ENCODE measurements at places on chromosomes 3 and 15.

- no peaks in the 10 kb centered on the region for H3K27me3 ChIP-seq
- H3K27ac ChIP-seq: no peak overlapping the region
- peaks cover 21% of the 10 kb centered on the region for H3K36me3 ChIP-seq
- H3K4me3 ChIP-seq: no peak overlapping the region
- no peak for DNase-seq
Observed at GRCh38 chr3:113677737-113678136, 18.7 kb downstream of the USF3 start.

- H3K27ac ChIP-seq: peak overlapping the region; percentile 20
- peaks cover 20% of the 10 kb centered on the region for H3K4me1 ChIP-seq
- no peaks in the 10 kb centered on the region for H3K36me3 ChIP-seq
- no peaks in the 10 kb centered on the region for H3K27me3 ChIP-seq
- no peak for DNase-seq
Observed at GRCh38 chr15:81752974-81753373, 292.8 kb downstream of the MEX3B start.

DNA sequence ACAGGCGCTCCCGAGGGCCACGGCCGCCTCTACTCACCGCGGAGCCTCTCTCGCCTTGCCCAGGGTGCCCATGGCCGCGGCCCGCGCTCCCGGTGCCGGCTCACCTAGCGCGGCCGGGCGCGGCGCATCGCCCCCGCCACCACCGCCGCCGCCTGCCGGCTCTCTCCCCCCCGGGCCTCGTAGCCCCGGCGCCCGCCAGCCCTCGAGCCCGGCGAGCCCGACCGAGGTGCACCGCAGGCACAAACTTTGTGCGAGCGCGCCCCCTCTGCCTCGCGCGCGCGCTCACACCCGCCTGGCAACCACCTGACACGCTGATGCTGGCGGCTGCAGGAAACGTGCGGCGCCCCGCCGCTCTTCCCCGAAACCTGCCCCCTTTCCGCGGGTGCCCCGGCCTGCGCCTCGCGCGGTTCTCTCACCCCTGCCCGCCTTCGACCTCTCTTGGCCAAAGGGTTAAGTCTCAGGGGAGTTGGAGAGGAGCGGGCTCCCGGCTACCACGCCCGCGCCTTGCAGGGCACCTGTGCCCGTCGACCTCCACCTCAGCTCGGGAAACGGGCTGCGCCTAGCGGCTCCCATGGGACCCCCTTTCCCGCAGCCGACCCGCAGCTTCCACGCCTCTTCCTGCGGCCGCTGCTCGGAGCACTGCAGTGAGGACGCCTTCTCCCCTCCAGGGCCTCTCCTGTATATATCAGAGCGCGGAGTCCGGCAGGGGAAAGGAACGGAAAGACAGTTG is at the start of gene RASGRP1:
Gene RASGRP1 (minus strand): TSS at position 258 of the 730 bp plus-strand sequence. CDS start 186 bp downstream, at position 72.
- no peaks in the 10 kb centered on the region for H3K27me3 ChIP-seq
- H3K4me3 ChIP-seq: peak within 1 kb of the TSS; percentile 55
- H3K36me3 ChIP-seq: no peaks in the 10 kb centered on the region

- H3K27ac ChIP-seq: no peak overlapping the region
- H3K27me3 ChIP-seq: no peaks in the 10 kb centered on the region
- no peaks in the 10 kb centered on the region for H3K4me1 ChIP-seq
- H3K4me3 ChIP-seq: no peak overlapping the region
- H3K36me3 ChIP-seq: no peaks in the 10 kb centered on the region
Observed at GRCh38 chr3:60355825-60356224, 895.4 kb downstream of the FHIT start.

GRCh38 chr3:51799879-51800749 is 21.1 kb upstream of the IQCF6 start:
- no peaks in the 10 kb centered on the region for H3K4me1 ChIP-seq
- no peak overlapping the region for H3K27ac ChIP-seq
- H3K4me3 ChIP-seq: no peak overlapping the region
- no peaks in the 10 kb centered on the region for H3K27me3 ChIP-seq
- H3K36me3 ChIP-seq: no peaks in the 10 kb centered on the region

- DNase-seq: no peak
- no peaks in the 10 kb centered on the region for H3K27me3 ChIP-seq
- H3K27ac ChIP-seq: no peak overlapping the region
- H3K4me3 ChIP-seq: no peak overlapping the region
- H3K36me3 ChIP-seq: no peaks in the 10 kb centered on the region
Observed at GRCh38 chr15:27573805-27574485, 525.2 kb downstream of the OCA2 start.

DNA sequence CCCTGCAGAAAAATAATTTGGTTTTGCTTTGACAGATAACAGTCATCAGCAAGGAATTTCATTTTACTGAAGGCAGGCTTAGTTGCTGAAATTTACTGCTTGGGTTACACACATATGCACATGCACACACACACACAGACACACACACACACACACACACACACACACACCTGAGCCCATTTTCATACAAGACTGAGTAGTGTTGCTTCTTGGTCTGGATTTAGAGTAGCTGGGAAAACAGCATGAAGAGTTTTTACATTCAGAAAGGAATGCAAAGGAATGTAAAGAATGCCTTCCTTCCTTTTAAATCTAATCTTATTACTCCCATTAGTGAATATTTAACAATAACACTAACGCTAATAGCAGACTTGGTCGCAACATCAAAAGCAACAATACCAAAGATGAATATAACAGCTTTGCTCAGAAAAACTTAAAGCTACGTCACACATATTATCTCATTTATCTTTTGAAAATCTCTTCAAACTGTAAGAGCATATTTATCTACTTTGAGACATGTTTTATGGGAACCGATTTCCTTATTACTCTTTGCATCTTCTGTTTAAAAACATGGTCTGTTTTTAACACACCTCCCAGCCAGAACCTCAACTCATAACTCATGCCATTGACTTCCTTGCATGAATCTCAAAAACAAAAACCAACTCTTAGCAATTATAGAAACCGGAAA is 32.5 kb downstream of the RFTN1 start:
- H3K4me3 ChIP-seq: no peak overlapping the region
- H3K27ac ChIP-seq: no peak overlapping the region
- H3K36me3 ChIP-seq: no peaks in the 10 kb centered on the region
- H3K4me1 ChIP-seq: peaks cover 27% of the 10 kb centered on the region

GRCh38 chr3:139131951-139132350 is 87.3 kb upstream of the PRR23C start:
- H3K27ac ChIP-seq: no peak overlapping the region
- no peak for DNase-seq
- no peaks in the 10 kb centered on the region for H3K4me1 ChIP-seq
- H3K4me3 ChIP-seq: no peak overlapping the region

DNA sequence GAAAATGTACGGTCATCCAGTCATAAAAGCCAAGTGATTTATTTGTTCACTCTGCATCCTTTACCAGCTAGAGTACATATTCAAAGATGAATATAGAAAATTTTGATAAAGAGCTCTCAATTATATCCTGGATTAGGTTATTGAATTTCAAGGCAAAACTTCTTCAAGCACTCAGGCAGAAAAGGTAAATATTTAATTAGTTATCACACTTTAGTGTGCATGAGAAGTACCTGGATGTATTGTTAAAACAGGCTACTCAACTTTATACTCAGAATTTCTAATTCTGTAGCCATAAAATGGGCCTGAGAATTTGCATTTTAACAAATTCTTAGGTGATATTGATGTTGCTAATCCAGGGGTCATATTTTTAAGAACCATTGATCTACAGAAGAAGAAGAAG is 45.3 kb downstream of the ILDR1 start:
- no peaks in the 10 kb centered on the region for H3K27me3 ChIP-seq
- peaks cover 5% of the 10 kb centered on the region for H3K4me1 ChIP-seq
- H3K27ac ChIP-seq: no peak overlapping the region
- DNase-seq: no peak

- H3K27me3 ChIP-seq: no peaks in the 10 kb centered on the region
- DNase-seq: no peak
- no peaks in the 10 kb centered on the region for H3K36me3 ChIP-seq
- H3K4me3 ChIP-seq: no peak overlapping the region
Observed at GRCh38 chr3:65702202-65702601, 336.5 kb downstream of the MAGI1 start.

GRCh38 chr3:127209155-127209839 is 16.4 kb downstream of the PRR23E start:
- no peaks in the 10 kb centered on the region for H3K27me3 ChIP-seq
- no peak overlapping the region for H3K27ac ChIP-seq
- H3K36me3 ChIP-seq: no peaks in the 10 kb centered on the region
- H3K4me1 ChIP-seq: no peaks in the 10 kb centered on the region

Measured in vagina (tissue), 2 donors.